ENCODE measurements at places on chromosomes 11 and 22.

GRCh38 chr11:80778432-80778831 lies 1337.6 kb upstream of the TENM4 start:
- DNase-seq, result no peak

- DNase-seq, result no peak
Measured at GRCh38 chr11:114610984-114611944, 15.7 kb upstream of the NXPE4 start.

GRCh38 chr11:60889869-60890311 lies 16.5 kb downstream of the PRPF19 start:
- DNase-seq, result no peak

GRCh38 chr11:118530180-118530682 lies 761 bp upstream of the TMEM25 start:
- DNase-seq, result no peak

GRCh38 chr11:8219257-8220021 lies 44.2 kb downstream of the LMO1 start:
- DNase-seq, result no peak

- DNase-seq, result no peak
Measured at GRCh38 chr22:25759825-25760231, 17.8 kb downstream of the MYO18B start.
